ENCODE measurements at places on chromosomes 7 and 10.

DNA sequence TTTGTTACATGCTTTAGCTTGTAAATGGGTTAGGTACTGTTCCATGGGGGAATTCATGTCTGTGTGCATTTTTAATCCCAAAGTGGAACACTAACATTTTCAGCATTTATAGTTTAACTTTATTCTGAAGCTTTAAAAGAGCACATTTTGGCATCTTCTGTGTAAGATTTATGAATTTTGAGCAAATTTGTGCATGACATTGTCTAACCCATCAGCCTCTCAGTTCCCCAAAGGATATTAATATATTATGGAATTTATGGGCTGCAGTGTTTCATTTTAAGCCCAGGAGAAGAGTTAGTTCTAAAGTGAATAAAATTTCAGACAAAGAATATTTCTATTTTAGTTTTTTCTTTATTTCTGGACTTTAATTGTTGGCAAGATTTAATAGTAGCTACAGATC lies 421.4 kb downstream of the PLXDC2 start:
- DNase-seq = no peak

- DNase-seq = no peak
These were observed 1.2 kb downstream of the LUC7L2 start for GRCh38 chr7:139360948-139361307.

- no peak for DNase-seq
These were observed 25.8 kb downstream of the TWIST1 start for GRCh38 chr7:19091550-19092200.

GRCh38 chr10:71127773-71128172 lies 84.6 kb upstream of the UNC5B start:
- no peak for DNase-seq

GRCh38 chr10:46239247-46239646 lies 47.5 kb upstream of the ANTXRL start:
- no peak for DNase-seq

- no peak for DNase-seq
These were observed 4.0 kb downstream of the SLC16A12 start for GRCh38 chr10:89531359-89531758.

DNA sequence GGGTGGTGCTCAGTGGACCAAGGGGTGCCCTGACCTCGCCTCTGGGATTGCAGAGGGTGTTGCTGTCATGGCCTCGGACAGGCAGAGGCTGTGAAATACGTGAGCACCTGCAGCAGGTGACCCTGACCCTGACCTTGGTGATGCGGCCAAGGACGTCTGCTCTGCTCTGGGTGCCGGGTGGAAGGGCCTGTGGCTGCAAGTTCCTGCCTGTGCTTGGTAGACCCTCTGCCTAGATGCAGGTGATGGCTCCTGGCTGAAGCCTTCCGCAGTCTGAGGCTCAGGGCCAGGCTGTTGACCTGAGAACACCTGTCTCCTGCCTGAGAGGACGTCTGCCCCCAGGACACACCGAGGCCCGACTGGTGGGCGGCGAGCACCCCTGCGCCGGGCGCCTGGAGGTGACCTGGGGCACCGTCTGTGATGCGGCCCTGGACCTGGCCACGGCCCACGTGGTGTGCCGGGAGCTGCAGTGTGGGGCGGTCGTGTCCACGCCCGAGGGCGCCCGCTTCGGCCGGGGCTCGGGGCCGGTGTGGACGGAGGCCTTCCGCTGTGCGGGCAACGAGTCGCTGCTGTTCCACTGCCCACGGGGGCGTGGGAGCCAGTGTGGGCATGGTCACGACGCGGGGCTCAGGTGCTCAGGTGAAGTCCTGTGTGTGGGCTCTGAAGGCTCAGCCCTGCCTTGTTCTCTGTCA lies 4.4 kb downstream of the SCART1 start:
- DNase-seq = no peak

DNA sequence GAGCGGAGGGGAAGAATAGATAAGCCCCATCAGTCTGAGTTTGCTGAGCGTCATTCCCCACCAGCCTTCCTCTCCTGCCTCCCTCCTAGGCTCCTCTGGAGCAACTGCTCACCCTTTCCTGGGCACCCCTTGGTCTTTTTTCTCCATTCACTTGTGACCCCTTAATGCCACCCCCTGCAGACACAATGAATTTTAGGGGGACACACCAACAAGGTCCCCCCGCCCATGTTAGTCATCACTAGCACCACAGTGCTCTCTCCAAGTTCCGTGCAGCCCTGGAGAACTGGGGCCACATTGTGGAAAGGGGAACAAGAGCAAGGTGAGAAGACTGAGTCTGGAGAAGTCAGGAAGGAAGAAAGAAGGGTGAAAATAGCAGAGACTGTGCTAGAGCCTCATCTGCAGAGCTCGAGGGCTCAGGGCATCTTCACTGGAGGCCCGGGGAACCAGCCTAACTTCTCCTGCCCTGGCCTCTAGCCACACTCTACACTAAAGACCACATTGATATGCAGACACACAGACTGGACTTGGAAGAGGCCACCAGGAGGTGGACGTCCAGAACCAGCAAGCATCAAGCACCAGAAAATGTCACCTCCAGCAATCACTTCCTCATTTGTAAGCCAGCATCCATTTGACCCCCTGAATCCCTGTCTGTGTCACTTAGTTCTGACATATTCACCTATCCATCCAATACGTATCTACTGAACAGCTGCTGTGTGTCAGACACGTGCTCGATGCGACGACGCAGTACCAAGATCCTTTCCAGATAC lies 17.5 kb downstream of the RGR start:
- no peak for DNase-seq

DNA sequence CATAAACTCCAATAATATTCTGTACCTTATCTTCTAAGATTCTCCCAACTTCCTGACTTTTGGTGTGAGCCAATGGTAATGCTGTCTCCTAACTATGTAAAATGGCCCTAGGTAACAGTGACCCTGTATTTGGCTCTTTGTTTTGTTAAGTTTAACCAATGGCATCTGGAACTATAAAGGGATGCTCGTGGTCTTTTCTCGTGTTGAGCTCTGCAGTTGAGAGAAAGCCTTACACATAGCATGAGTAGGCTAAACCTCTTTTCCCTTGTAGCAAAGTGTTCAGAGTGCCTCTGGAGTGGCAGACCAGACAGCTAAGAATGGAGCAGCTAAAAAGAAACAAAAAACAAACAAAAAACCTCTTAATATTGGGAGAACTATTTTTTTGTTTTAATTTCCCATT lies 5.2 kb downstream of the TES start:
- no peak for DNase-seq

DNA sequence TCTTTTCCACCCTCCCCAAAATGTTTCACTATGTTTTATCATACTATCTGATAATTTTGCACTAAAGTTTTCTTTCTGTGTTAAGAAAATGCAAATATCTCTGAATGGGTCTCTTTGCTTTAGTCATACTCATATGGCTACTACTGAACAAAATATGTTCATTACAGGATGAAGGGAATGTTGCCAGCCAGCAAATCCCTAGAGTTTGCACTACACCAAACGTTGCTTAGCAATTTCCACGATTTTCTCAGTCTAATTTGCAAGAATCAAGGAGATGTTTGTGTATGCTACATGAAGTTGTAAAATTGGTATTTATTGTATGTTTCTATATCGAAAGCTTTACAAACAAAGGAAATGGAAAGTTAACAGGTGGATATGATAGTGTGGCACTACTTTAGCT lies 10.6 kb upstream of the MAGI2 start:
- no peak for DNase-seq

- no peak for DNase-seq
These were observed 70.6 kb downstream of the MCMBP start for GRCh38 chr10:119801998-119802538.

GRCh38 chr10:64515970-64516699 lies 994.9 kb downstream of the REEP3 start:
- no peak for DNase-seq

GRCh38 chr10:71138166-71138830 lies 74.1 kb upstream of the UNC5B start:
- DNase-seq = no peak

- DNase-seq = no peak
These were observed 234.9 kb downstream of the PARD3 start for GRCh38 chr10:34580214-34580613.

DNA sequence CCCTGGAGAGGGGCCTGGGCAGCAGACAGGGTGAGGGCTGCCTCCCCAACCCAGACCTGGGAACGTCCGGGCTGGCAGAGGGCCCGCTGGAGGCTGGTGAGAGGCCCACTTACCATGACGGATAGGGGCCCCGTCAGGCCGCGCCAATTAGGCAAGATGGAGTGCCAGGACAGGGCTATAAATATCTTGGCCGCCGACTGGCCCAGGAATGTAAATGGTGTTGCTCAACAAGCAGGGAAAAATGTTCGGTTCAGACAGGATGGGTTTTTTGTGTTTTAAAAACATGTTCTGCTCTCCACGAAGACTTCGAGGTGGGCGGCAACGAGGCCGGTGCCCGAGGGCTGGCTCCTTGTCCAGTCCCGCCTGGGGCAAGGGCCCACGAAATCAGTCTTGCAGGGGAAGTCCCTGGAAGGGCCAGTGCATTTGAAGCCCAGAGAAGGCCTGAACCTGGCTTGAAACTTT lies 35.8 kb upstream of the ELN start:
- DNase-seq = no peak

- DNase-seq = no peak
These were observed 18.3 kb downstream of the LEP start for GRCh38 chr7:128259131-128260061.

DNA sequence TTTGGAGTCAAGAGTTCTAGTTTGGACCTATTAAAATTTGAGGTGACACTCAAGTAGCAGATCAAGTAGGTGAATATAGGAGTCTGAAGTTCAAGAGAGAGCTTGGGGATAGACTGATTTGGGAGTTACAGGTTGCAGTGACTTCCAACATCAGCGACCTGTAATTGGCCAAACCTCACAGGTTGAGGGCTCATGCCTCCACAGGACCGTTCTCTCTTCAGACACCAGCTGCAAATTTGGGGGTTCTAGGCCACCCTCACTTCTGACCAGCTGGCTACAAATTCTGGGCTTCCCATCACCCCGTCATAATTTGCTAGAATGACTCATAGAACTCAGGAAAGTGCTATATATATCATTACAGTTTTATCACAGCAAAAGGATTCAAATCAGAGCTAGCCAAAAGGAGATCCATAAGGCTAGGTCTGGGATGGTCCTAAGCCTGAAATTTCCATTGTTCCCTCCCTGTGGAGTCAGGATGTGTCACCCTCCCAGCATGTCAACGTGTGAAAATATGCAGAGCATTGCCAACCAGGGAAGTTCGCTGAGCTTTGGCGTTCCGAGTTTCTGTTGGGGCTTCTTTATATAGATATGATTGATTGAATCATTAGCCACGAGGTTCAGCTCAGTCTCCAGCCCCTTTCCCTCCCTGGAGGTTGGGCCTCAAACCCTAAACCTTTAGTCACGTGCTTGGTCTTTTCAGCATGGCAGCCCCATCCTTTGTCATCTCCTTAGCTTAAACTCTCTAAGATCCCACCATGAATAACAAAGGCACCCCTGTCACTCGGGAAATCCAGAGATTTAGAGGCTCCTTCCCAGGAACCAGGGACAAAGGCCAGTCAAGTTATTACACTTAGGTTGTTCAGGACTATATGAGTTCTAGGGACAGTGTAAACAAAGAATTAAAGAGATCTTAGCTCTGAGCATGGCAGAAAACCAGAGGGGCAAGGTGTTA lies 20.7 kb upstream of the ZNF212 start:
- DNase-seq = no peak

DNA sequence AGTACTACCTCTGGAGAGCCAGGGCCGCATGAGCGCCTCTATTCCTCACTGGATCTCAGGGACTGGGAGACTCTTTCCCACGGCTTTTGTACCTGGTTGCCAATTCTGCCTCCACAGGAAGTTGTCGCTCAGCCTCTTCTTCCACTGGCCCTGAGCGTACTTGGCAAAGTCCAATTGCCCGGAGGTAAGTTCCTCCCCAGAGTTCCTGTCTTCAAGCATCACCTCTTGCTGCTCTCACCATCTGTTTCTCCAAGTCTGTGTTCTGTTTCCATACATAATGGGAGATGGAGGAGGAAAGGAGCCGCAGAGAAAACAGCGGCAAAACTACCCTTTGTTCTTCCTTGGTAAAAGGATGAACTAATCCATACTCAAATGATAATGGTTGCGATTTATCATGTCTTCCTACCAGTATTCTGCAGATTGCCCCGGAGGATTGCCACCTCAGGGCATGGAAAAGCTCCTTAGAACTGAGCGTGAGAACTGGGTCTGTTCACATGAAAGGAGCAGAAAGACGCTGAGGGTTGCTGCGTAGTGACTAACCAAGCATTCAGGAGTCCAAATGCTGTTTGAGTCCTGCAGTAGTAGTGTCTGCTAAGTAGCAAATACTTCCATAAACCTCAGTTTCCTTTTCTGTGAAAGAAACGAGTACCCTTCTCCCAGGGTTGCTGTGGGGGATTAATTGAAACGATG lies 170.2 kb upstream of the GLI3 start:
- DNase-seq = no peak

GRCh38 chr10:7915923-7916536 lies 97.7 kb downstream of the TAF3 start:
- no peak for DNase-seq

DNA sequence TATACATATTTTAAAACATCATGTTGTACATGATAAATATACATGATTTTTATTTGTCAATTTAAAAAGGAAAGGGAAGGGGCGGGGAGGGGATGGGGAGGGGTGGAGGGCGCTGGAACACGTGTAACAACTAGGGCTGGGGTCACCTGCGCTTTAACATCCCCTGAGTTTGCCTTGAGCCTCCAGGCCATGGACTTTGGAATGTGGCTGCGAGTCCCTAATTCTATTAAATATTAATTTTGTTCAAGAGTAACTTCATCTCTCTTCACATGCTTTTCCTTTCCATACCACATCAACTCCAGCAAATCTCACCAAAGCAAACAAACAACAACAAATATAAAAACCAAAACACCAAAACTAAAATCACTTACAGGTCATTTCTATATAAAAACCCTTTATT lies 10.6 kb downstream of the IFIT5 start:
- no peak for DNase-seq

- no peak for DNase-seq
These were observed 68.8 kb upstream of the RSU1 start for GRCh38 chr10:16886031-16886430.

GRCh38 chr7:98869027-98869596 lies 702 bp downstream of the TMEM130 start:
- no peak for DNase-seq

GRCh38 chr10:103783681-103784080 lies 71.7 kb downstream of the SH3PXD2A start:
- DNase-seq = no peak

DNA sequence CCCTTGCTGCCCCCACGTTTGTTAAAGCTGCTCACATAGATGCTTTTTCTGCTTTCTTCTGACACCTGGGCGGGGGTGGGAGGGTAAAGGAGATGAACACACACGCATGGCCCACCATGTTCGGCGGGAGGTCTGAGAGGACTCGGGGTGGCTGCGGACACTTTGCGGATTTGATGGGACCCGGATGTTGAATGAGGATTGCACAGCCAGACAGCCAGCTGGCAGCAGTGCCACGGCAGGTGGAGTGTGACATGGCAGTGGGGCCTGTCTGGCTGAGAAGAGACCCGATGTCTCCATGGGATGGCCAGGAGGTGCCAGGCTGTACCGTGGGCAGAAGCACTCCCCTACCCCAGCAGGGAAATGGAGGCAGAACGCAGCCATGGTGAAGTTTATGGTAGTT lies 31.2 kb downstream of the PPP2R2D start:
- DNase-seq = no peak
